Umbilical cord (tissue), 2 donors: ENCODE measurements at places on chromosomes 6 and 20.

DNA sequence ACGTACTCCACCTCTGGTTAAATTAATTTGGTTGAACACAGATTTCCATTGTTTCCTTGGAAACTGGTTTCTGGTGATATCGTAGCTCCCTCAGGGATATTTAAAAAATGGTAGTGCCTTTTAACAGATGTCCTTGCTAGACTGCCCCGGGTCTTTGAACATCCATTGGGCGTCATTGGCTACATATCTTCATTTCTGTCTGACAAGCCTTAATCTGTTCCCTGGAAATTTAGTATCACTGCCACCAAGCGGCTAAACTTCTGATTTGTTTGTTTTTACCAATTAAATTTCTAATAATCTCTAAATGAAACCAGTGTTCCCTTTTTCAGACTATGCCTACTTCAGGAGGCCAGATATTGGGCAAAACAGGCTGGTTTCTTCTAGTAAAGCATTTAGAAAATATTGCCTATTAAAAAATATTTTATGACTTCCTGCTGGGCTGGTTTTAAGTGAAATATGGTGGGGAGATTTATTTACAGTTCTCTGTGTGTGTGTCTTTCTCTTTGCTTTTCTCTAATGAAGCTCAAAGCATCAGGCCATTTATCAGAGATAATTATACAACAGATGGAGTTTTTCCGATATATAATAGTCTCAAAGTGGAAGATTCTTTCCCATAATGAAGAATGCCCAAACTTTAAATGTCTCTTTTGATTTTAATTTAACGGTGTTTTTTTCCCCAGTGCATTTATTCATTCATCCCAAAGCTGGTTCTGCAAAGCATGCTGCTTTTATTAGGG, 249.5 kb downstream of the ZFAND3 start:
- DNase-seq, result no peak

DNA sequence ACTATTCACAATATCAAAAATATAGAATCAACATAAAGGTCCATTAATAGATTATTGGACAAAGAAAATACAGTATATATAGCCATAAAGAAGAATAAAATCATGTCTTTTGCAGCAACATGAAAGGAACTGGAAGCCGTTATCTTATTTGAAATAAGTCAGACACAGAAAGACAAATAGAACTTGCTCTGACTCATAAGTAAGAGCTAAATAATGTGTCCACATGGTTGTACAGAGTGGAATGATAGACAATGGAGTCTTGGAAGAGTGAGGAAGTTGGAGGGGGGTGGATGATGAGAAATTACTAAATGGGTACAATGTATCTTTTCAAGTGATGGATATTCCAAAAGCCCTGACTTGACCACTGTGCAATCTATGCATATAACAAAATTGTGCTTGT, 613.5 kb downstream of the PHF3 start:
- no peak for DNase-seq

- no peak for DNase-seq
Observed at GRCh38 chr6:26329763-26330511, 35.1 kb upstream of the BTN3A2 start.

- no peak for DNase-seq
Observed at GRCh38 chr20:59962155-59962554, 3.9 kb downstream of the CDH26 start.

- no peak for DNase-seq
Observed at GRCh38 chr6:158506601-158507000, 53.3 kb upstream of the TMEM181 start.

- DNase-seq, result no peak
Observed at GRCh38 chr20:35295058-35295457, 2.8 kb upstream of the FAM83C start.

DNA sequence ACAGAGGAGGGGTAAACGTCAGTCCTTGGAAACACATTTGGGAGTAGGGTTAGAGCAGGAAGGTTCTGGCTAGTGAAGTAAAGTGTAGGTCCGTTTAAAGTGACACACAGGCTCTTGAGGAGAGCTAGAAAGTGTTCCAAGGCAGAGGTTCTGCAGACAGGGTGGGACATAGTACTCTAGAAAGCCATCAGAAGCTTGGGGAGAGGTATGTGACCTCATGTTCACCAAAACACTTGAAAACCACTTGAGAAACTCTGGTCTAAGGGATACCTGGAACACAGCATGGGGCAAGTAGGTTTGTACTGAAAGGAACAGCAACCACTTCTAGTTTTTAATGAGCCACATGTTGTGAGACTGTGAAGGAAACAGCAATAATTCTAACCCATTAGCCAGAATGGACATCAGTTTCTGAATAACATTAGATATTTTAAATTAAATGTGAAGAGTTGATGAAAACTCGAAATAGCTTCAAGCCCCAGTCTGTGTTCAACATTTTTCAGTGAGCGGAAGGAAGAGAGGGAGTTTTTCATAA, 49.0 kb downstream of the SOBP start:
- no peak for DNase-seq

GRCh38 chr6:19434065-19434464, 403.1 kb upstream of the ID4 start:
- DNase-seq, result no peak

GRCh38 chr6:51514748-51515402, 572.5 kb downstream of the PKHD1 start:
- no peak for DNase-seq

- DNase-seq, result peak; percentile 78
Observed at GRCh38 chr20:58870293-58871014, 17.9 kb downstream of the GNAS start.

DNA sequence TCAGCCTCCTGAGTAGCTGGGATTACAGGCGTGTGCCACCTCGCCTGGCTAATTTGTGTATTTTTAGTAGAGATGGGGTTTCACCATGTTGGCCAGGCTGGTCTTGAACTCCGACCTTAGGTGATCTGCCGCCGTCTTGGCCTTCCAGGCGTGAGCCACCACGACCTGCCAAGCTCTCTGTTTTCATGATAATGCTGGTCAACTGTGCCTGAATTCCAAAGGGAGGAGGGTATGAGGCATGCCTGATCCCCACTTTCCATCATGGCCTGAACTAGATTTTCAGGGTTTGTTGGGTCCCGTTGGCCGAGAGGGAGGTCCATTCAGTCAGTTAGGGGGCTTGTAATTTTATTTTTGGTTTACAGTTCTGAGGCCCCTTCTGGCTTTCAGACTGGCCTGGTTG, 28.0 kb upstream of the ANGPT4 start:
- DNase-seq, result no peak

DNA sequence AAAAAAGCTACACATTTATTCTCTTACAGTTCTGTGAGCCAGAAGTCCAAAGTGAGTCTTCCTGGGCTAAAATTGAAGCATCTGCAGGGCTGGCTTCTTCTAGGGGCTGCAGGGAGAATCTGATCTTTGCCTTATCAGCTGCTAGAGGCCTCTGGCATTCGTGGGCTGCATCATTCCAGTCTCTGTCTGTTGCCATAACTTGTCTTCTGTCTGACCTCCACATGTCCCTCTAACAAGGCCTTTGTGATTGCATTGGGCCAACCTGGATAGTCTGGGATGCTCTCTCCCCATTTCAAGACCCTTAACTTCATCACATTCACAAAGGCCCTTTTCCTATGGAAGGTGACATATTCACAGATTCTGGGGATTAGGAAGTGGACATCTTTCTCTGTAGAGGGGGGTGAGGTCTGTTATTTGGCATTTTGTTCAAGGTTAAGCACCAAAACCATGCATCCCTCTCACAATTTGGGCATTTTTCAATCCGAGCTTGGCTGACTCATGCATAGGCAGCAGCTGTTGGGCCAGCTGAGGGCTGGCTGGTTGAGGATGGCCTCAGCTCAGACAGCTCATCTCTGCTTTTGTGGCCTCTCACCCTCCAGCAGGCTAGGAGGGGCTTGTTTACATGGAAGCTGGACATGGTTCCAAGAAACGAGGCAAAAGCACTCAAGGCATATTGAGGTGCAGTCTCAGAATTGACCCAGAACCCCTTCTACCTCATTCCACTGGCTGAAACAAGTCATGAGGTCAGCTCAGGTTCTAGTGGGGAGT, 116.1 kb upstream of the NXT1 start:
- no peak for DNase-seq

GRCh38 chr6:43765776-43766499, 4.1 kb upstream of the VEGFA start:
- no peak for DNase-seq

- no peak for DNase-seq
Observed at GRCh38 chr6:56862415-56863175, 92.3 kb upstream of the BEND6 start.

GRCh38 chr6:5058254-5058653, 26.9 kb upstream of the PPP1R3G start:
- DNase-seq, result no peak

DNA sequence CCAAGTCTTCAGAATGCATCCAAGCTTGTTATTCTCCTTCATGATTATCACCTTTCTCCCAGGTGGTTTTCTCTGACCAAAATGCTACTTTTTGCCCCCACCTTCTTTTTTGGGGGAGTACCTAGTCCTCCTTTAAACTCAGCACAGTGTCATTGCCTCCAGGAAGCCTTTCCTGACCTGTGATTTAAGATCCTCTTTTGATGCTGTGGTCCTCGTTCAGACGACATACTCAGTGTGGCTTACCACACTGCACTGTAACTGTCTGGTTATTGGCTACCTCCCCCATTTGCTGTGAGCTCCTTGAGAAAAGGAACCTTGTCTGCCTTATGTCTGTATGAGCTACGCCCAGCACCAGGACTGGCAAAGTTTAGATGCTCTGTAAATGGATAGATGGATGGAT, 14.6 kb downstream of the SAYSD1 start:
- DNase-seq, result no peak

DNA sequence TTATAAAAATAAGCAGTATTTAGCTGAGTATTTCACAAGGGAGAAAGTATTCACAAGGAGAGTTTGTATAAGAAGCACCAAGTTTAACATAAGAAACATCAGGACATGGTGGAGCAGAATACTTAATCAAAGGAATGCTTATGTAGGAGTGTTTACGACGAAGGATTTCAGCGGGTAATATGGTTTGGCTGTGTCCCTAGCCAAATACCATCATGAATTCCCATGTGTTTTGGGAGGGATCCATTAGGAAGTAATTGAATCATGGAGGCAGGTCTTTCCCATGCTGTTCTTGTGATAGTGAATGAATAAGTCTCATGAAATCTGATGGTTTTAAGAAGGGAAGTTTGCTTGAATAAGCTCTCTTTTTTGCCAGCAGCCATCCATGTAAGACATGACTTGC, 1099.1 kb upstream of the ADGRB3 start:
- DNase-seq, result no peak

- DNase-seq, result no peak
Observed at GRCh38 chr6:66900133-66901083, 1193.4 kb upstream of the EYS start.

DNA sequence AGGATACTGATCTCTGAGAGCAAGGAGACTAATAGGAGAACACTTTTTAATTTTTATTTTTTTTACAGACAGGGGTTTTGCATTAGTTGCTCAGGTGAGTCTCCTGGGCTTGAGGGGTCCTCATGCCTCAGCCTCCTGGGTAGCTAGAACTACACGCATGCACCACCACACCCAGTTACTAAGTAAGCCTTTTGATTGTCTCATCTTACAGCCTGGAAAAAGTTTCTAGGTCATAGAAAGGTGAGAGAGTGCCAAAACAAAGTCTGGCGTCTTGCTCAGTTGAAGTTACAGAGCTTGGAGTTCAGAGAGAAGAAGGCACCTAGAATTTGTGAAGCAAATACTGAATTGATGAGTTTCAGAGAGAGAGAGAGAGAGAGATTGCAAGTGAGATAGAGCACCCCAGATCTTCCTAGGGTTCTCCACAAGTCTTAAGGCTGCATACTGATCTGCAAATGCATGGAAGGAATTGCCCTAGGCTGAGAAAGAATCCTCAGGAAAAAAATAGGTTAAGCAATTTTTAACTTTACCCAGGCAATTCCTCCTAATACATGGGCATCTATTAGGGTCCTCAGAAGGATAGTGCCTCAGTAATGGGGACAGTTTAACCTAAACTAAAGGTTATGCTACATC, 37.6 kb upstream of the PHIP start:
- no peak for DNase-seq

GRCh38 chr6:160995271-160995670, 3.7 kb downstream of the MAP3K4 start:
- no peak for DNase-seq

- DNase-seq, result no peak
Observed at GRCh38 chr6:154898821-154899220, 96.3 kb upstream of the TIAM2 start.

DNA sequence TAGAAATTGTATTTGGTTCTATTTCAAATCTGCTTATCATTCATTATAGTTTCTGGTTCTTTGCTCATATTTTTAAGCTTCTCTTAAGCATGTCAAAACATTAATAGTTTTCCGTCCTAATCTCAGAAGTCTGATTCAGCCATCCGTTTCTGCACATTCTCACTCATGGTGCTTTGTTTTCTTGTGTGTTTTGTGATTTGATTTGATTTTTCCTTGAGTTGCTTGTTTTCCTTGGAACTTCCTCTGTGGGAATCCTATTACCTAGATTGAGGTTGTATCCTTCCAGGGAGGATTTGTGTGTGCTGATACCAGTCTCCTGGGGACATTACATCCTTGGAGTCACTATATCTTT, 7.9 kb downstream of the SNX9 start:
- DNase-seq, result no peak

GRCh38 chr20:24572862-24573261, 103.4 kb downstream of the SYNDIG1 start:
- DNase-seq, result no peak

- DNase-seq, result peak; percentile 77
Observed at GRCh38 chr6:167733740-167734661, 92.7 kb upstream of the AFDN start.

- DNase-seq, result no peak
Observed at GRCh38 chr6:56720882-56721281, 78.2 kb upstream of the DST start.

GRCh38 chr6:169324656-169325459, 71.2 kb upstream of the THBS2 start:
- DNase-seq, result no peak

DNA sequence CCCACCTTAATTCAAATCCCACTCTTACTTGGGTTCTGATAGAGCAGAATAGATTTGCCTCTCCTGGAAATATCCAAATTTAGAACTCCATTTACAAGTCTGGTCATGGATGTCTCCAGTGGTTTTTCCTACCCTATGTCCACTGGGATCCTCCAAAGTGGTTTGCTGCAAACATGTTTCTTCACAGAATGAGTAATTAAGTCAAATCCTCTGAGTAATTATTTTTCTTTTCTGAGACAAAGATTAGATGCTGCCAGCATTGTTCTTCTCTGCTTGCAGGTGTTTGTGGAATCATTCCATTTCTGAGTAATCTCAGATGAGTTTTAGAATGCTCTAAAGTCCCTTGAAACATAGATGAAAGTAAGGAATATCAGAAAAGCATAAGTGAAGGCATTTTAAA, 21.9 kb downstream of the DTD1 start:
- no peak for DNase-seq

GRCh38 chr6:22601984-22602383, 32.6 kb downstream of the HDGFL1 start:
- no peak for DNase-seq
